ENCODE measurements at places on chromosomes 4 and X. TPM values are rescaled to one million over a fixed set of nuclear protein-coding genes. Genes with fewer than 3 reads are reported as not detected.

DNA sequence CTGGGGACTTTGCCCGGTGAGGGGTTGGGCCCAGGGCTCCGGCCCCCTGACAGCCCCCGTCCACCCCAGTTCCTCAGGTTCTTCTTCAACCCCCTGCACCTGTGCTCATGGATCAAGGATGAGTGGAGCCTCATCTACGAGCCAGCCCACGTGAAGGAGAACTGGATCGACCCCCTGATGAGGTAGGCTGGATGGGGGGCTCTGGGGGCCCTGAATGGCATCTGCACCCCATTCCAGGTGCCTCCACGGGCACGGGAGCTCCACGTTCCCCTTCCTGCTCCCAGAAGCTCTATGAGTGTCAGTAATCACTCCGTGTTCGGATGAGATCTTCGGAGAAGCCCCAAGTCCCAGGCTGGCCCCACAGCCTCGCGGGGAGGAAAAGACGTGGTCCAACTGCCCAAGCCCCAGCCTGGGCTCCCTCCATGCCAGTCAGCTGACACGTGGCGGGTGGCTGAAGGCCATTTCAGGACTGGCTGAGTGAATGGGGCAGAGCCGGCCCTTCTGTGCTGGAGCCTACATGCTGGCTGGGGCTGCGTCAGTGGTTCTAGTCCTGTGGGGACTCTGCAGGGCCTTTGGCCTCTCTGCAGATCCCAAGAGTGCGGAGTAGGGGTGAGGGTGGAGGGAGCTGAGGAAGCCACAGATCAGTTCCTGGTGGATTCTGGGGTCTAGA is 24.4 kb downstream of the CFAP99 start:
- DNase-seq, result no peak

DNA sequence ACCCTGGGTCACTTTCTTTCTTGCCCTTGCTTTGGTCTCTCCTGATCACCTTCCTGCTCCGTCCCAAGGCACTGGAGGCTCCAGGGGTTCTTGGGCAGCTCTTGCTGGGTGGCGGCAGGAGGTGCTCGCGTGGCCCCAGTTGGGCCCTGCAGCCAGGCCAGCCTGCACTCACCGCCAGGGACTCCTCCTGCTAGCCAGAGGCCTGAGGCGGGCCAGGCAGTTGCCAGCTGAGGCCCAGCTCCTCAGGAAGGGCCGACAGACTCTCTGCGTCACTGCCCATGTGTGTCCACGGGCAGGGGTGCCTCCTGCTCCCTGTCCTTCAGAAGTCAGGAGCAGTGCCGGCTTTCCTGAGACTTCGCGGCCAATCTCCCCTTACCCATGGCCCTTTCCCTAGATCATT is 9.3 kb downstream of the SUV39H1 start:
- DNase-seq, result no peak

- DNase-seq, result no peak
Observed at GRCh38 chrX:153450949-153451277, 5.1 kb upstream of the TREX2 start.

DNA sequence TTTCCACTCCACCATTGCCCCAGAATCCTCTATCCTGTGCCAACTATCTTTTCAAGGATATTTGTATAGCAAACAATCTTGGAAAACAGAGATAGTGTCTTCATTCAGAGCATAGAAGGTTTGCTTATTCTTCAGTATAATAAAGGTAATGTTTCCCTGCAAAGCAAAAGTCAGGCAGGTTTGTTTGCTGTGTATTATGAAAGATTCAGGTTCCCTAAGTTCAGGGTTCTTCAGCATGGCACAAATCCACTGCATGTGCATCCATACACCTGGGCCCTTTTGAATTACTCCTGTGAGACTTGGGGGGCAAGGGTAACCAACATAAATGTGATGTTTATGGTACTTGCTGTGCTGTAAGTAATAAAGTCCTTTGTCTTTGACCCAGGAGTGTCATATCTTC is 33.2 kb upstream of the ZC4H2 start:
- no peak for DNase-seq

GRCh38 chr4:13522282-13523104 is 21.8 kb downstream of the NKX3-2 start:
- DNase-seq, result no peak

Gene TMEM150C
- total RNA-seq, result not detected

- DNase-seq, result no peak
Observed at GRCh38 chr4:112942077-112942476, 107.4 kb upstream of the ANK2 start.

Gene SSX1
- total RNA-seq, result not detected

- DNase-seq, result no peak
Observed at GRCh38 chr4:179989975-179990374, 2253.2 kb upstream of the TENM3 start.

Gene AWAT1
- not detected for total RNA-seq

DNA sequence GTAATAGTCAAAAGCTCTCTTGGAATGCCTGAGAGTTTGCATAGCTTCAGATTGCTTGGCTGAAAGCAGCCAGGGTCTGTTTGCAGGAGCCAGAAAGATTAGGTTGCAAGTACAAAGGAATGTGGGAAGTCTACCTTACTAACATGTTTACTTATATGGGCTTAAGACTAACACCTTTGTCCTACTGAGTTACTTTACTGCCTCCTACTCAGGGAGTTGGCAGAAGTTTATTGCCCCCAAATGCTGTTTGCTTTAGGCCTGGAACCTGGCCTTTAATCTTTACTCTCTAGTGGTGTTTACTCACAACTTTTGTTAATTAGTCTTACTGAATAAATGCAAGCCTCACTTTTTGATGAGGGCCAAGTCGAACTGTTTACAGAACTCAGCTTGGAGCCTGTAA is 219.4 kb upstream of the ZC4H2 start:
- no peak for DNase-seq

DNA sequence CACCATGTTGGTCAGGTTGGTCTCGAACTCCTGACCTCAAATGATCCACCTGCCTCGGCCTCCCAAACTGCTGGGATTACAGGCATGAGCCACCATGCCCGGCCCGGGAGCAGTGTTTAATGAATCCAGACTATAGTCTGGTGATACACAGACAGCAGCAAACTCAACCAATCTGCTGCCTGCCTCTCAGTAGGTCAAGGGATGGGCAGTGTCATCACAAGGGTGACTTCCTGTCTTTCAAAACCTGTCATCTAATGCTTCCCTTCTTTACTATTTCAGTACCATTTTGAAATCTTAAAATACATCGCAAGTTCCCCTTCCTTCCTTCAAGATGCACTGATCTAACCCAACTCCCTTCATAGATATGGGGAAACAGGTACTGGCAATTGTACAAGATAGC is 8.4 kb downstream of the RPL39 start:
- DNase-seq, result no peak

DNA sequence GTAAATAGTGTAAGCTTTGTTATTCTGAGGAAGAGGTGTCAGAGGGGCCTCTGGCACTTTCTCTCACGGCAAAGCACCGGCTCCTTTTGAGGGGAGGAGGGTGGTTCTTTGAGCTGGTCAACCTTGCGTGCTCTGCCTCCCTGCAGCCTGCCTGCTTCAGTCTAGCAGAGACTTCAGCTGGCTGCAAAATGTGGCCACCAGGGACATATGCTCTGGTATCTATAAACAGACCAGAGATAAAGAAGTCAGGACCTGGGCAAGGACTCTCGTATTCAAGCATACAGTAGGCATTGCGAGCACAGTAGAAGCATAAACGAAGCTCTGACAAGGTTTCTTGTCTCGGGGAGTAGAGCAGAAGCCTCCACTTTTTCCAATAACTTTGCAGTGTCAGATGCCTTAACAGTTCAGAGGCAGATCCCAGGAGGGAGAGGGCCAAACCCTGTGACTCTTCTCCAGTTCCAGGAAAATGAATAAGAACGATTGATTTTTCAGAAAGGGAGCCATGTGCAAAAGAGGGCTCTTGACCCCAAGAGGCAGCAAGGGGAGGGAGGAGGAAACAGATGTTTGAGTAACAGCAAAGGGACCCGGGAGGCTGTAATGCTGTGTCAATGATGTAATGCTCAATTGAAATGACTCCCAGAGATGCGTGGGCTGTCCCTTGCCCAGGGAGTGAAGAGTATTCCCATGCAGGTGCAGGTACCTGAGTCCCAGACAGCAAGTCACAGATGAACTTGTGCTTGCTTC is 57.9 kb upstream of the TEX13D start:
- no peak for DNase-seq

Gene RBM46
- total RNA-seq, result not detected

DNA sequence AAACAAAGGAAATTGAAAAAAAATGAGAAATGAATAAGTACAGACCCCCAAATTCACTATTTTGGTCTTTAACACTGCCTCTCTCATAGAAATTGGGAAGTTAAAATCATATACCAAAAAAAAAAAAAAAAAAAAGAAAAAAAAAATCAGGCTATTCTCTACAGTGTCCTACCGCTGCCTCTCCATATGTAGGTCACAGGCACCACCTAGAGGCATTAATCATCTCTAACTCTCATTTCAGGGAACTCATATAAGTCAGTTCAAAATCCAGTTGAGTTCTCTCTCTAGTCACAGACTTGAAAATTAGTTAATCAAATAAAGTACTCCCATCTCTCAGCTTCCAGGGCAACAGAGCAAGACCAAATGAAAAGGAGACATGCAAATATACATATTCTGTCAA is 47.9 kb downstream of the COX18 start:
- DNase-seq, result no peak

- DNase-seq, result no peak
Observed at GRCh38 chrX:9662148-9662547, 103.5 kb downstream of the GPR143 start.

Gene LRP2BP
- total RNA-seq, result 0.42 TPM

DNA sequence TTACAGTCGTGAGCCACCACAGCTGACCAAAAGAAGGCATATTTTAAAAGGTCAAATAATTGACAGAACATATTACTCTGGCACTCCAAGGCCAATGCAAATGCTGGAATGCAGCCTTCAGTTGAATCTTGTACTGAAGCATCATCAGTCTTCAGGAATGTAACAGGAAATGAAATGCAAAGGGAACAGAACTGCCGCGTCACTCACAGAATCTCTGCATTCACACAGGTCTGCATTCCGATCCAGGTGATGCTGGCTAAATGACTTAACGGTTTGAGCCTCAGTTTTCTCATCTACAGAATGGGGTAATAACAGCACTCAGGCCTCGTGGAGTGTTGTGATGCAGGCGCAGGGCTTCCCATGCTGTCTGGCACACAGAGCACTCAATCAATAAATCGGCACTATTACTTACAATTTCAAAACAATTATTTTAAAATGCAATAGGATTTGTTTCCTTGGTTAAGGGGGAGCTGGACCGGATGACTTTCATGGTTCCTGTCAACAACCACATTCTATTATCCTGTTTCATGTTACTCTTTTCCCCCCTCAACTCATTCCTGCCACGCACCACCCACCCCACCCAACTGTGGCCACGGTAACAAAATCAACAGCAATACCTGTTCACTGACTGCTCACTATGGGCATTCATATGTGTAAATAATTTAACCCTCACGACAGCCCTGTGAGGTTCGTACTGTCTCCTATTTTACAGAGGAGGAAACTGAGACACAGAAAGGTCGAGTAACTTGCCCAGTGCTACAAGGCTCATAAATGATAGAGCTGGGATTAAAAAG is 32.4 kb downstream of the IGFBP7 start:
- DNase-seq, result no peak

Gene PROM1
- total RNA-seq, result 0.72 TPM

Gene JAKMIP1
- 12.7 TPM for total RNA-seq

GRCh38 chrX:45710081-45710801 is 509.6 kb upstream of the DIPK2B start:
- no peak for DNase-seq

DNA sequence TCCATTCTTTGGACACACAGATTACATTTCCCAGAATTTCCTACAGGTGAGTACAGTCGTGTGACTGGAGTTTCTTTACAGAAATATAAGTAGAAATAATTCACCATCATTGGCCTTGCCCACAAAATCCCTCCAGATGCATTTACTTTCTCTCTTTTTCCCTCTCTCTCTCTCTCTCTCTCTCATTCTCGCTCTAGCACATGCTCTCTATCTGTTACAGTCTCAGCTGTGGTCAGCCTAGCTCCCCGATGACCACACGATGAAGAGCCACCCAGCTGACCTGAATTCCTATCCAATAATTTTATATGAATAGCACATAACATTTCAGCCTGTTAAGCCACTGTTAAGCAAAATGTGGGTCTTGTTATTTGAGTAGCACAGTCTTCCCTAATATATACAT is 507.9 kb downstream of the PCDH7 start:
- no peak for DNase-seq

DNA sequence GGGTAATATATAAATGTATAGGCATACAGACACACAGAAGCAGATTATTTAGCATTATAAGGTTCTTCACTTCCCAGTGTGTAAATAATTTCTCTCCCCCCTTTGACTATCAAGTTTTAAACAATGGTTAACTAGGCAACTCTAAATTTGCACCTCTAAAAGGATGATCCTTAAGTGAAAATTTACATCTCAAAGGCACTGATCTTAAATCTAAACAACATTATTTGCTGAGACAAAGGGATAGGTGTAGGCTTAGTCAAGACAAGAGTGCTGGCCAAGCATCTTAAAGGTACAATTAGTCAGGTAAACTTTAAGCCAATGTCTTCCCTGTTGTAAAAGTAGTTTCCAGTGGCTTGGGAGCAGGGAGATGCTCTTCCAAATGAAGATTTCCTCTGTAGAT is 33.0 kb downstream of the NLRP2B start:
- no peak for DNase-seq

Gene MAGEB3
- not detected for total RNA-seq

- DNase-seq, result no peak
Observed at GRCh38 chr4:21948347-21949072, at the start of gene KCNIP4. Gene KCNIP4, minus strand, starts transcription at chr4:21948772.

GRCh38 chrX:13688384-13688957 is 457 bp upstream of the RAB9A start:
- DNase-seq, result no peak

- DNase-seq, result no peak
Observed at GRCh38 chrX:7420717-7421116, 272.8 kb upstream of the PUDP start.

DNA sequence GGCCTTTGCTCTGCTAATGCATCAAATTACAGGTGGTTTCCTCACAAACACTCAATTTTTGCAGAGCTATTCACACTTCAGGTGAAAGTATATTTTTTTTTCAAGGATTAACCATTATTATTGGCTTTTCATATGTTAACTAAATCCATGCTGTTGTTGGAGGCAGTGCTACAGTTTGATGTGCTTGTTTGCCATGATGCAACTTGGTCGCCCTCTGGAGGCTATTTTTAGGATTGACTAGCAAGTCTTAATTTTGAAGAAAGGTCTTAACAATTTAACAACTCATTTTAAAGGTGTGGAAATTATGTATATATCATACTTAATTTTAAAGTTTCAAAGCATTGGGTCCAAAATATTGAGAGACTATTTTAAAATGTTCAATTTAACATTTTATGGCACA is 168.8 kb upstream of the FAM47A start:
- DNase-seq, result no peak

DNA sequence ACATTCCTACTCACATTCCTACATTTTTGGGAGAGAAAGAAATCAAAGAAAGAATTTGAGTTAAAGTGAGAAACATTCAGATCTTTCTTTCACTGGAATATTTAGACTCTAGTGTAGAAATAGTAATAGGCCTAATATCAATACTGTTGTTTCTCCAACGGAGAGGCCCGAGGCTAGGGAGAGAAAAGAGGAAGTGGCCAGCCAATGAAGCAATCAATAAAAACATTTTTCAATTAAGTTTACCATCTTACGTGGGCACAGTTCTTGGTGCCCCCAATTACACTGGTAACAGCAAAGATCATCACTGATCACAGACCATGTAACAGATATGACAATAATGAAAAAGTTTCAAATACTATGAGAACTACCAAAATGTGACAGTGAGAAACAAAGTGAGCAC is 281.4 kb downstream of the GPM6A start:
- DNase-seq, result no peak

Gene ANKRD17
- total RNA-seq, result 57.6 TPM
